ENCODE measurements at places on chromosomes 7 and 10.

DNA sequence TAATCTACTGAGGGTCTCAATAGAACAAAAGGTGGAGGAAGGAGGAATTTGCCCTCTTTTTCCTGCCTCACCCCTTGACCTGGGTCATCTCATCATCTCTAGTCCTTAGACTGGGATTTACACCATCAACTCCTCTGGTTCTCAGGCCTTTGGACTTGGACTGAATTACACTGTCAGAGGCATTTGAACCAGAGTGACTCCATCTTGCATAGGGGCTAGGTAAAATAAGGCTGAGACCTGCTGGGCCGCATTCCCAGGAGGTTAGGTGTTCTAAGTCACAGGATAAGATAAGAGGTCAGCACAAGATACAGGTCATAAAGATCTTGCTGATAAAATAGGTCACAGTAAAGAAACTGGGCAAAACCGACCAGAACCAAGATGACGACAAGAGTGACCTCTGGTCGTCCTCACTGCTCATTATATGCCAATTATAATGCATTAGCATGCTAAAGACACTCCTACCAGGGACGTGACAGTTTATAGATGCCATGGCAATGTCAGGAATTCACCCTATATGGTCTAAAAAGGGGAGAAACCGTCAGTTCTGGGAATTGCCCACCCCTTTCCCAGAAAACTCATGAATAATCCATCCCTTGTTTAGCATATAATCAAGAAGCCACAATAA lies 84.0 kb downstream of the C1GALT1 start:
- DNase-seq = no peak

GRCh38 chr7:68562323-68562899 lies 1035.9 kb upstream of the AUTS2 start:
- no peak for DNase-seq

DNA sequence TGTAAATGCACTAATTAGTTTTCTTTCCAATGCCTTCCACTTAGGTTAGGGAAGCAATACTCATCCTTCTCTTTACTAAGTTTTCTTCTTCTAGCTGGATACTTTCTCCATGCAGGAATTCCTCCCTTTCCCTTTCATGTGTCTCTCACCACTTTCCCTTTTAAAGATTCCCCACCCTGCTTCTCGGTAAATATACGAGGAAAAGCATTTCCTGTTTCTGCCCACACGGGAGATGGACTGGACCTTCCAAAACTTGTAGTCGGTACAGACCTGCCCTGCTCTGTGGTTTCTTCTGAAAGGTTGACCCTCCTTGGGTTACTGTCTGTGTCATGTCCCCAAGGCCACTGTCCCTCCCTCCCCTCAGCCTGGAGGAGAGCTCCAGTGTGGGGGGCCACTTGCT lies 58.9 kb upstream of the LYZL2 start:
- DNase-seq = no peak

DNA sequence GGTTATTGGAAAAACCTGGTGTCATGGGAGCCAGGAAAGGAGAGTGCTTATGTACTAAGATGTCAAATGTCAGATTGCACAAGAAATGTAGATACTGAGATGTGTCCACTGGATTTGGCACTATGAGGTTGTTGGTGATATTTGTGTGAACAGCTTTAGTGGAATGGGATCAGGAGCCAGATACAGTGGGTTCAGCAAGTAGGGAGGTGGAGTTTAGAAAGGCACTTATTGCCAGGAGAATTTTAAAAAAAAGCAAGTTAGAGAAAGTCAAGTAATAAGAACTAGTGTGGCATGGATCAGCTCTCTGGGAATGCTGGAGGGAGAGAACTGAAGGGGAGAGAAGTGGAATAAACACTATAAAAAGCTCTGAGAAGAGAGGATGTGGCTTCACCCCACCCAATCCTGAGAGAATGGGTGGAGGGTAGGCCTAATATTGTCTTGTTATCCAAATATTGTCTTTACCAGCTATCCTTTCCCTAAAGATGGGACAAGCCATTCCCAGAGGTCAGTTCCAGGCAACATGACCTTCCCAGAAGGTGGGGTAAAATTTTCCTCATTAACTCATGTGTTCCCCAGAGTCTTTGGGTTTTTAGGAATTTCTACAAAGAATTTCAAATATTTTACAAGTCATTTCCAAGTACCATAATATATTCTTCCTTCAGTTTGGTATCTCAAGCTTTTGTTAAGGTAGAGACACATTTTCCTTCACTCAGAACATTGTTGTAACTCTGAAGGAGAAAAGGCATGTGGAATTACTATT lies 42.3 kb downstream of the ENTPD1 start:
- no peak for DNase-seq

GRCh38 chr7:55172881-55173609 lies 154.2 kb downstream of the EGFR start:
- DNase-seq = no peak

- DNase-seq = no peak
Observed at GRCh38 chr10:60797200-60797599, 18.9 kb downstream of the CDK1 start.

DNA sequence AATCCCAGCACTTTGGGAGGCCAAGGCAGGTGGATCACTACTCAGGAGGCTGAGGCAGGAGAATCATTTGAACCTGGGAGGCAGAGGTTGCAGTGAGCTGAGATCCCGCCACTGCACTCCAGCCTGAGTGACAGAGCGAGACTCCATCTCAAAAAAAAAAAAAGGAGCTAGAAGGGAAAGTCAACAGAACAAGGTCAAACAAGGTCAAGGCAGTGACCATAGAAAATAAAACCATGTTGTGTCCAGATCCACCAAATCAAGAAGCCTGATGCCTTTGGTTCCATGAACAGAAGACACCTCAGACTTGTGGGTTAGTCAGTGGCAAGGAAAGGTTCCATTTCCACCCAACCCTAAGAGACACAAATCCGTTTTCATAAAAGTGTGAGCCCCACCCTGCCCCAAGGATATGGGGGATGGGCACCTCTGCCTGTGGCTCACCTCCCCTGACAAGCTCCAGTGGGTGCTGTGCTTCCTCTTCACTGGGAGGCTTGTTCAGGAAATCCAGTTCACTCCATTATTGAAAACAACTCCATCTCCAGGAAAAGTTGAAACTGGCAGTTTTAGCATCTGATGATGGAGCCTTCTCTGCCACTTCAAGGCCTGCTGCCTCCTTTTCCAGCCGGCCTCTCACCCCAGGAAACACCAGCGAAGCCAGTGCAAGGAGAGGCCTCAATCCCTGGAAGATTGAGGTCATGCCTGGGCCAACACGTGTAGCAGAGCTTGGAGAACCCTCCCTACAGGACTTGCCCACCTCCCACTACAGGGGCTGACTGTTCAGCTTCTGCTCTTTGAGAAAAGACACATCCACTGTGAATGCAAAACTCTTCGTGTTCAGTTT lies 152.9 kb downstream of the NRF1 start:
- DNase-seq = no peak

DNA sequence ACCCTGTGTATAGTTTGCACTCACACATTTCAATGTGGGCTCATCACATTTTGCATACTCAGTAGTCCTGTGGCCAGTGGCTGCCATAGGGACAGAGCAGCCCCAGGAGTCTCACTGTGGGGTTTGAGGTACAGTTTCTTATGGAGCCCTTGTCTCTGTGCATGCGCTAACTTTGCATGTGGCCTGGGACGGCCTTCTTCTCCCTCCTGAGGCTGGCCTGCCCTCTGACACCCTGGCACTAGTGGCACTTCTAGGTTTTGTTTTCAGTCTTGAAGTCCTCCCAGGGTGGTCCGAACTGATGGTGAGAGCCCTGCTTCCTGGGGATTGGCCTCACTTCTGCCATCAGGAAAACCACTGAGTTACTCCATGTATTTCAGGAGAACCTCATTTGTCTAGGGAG lies 21.2 kb downstream of the NACAD start:
- DNase-seq = no peak

- no peak for DNase-seq
Observed at GRCh38 chr10:8060704-8061121, 6.2 kb downstream of the GATA3 start.

- DNase-seq = no peak
Observed at GRCh38 chr7:148222721-148223120, 367.8 kb upstream of the C7orf33 start.

GRCh38 chr10:59625721-59626522 lies 83.7 kb downstream of the SLC16A9 start:
- peak; percentile 73 for DNase-seq

GRCh38 chr10:24000271-24000813 lies 208.6 kb upstream of the KIAA1217 start:
- DNase-seq = no peak

GRCh38 chr10:77405771-77406241 lies 231.8 kb downstream of the KCNMA1 start:
- DNase-seq = no peak

DNA sequence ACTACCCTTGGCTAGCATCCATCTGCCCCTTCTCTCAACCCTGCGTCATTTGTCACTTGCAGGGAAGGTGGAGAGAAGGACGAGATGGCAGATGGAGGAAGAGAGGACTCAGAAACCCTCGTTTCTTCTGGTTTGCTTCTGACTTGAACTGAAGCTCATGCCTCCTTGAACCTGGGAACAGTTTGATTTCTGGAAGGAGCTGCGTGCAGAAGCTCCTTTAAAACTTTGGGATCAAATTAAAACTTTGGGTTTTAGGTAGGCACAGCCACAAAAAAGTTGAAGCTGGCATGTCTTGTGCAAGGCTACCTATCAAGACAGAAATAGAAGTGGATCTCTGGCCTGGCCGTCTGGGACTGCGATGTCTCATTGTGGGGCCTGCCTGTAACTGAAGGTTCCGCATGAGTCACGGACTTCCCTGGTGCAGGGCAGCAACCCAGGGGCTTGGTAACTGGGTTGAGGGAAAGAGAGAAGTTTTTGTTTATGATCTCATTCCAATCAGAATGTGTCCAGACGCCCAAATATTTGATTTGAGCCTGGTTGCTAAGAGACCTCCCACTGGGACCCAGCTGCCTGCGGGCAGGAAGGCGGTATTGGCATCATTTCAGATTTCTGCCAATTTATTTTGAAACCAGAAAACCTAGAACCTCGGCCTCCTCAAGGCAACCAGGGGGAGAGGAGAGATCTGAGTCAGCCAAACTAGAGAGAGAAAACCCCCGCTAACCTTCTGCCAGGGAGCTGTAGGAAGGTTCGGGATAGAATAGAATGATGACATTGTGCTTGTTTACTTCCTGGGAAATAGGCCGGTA lies 15.8 kb upstream of the CAMK1D start:
- no peak for DNase-seq

DNA sequence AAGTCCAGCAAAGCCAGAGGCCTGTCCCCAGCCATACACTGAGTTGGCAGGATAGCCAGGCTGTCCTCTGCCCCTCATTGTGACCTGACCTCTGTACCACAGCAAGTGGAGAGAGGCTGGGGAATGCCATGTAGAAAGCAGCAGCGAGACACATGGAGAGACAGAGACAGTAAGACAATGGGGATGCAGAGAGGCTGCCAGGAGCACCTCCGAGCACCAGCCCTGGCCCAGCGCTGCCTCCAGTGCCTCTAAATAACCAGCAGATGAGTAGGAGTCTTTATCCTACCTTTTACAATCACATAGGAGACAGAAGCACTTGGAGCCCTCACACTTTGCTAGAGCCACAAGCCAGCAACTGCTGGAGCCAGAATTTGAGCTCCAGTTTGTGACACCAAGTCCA lies 8.1 kb downstream of the GDF2 start:
- DNase-seq = no peak

DNA sequence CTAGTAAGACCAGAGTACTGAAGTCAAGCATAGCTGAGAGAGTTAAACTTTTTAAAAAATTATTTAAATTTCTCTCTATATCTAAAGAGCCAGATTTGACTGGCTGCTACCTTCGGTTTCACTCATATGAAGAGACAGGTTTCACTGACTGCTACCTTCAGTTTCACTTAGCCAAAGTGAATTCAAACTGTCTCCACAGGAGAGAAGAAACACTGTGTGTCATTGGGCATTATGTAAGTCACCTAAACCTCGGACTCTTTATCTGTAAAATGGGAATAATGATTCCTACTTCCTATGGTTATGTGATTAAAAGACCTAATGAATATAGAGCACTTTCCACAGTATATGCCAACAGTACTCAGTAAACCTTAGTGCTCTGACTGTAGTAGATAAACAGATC lies 41.6 kb upstream of the MET start:
- DNase-seq = no peak

DNA sequence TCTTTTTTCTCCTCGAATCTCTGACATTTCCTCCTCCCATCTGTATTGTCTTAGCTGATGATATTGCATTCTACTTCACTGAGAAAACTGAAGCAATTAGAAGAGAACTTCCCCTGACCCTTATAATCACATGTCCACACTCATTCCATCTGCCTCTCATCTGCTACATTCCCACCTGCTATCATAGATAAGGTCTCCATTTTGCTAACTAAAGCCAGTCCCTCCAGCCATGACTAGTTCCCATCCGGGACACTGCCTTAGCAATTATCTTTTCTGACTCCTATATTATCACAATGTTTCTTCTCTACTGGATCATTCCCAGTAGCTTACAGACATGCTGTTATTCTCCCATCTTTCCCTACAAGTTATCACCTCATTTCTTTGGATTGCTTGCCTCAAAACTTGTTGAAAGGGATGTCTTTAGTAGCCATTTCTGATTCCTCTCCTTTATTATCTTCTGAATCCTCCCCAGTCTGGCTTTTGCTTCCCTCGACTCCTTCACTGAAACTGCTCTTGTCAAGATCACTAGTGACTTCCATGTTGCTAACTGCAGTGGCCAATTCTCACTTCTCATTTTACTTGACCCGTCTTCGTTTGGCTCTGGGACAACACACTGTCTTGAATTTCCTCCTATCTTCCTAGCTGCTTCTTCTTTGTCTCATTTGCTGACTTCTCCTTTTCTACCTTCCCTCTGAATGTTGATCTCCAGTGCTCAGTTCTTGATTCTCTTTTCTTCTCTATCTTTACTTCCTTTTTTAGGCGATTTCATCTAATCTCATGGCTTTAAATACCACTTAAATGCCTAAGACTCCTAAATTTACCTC lies 35.9 kb downstream of the FZD1 start:
- no peak for DNase-seq

GRCh38 chr7:106356-106755 lies 86.0 kb upstream of the FAM20C start:
- DNase-seq = no peak

- DNase-seq = no peak
Observed at GRCh38 chr7:55512635-55513191, 59.6 kb downstream of the VOPP1 start.

- DNase-seq = peak; percentile 31
Observed at GRCh38 chr7:22350466-22351328, 6.3 kb downstream of the RAPGEF5 start.

DNA sequence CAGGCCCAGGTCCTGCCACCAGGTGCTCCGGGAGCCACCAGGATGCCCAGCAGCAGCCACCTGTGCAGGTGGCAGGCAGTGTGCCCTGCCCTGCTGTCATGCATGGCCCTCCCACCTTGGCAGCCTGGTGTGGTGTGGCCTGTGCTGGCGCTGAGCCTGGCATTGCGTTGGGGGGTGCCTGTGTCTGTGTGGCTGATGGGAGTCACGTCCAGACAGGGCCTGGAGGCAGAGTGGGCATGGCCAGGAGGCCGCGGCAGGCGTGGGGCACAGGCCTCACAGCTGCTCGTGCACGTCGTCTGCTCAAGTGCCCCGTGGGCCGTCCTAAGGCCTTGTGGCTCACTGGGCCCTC lies 8.7 kb downstream of the TTYH3 start:
- no peak for DNase-seq

Measured in OCI-LY7 (cell line).